ENCODE measurements at places on chromosomes 7 and 10.

DNA sequence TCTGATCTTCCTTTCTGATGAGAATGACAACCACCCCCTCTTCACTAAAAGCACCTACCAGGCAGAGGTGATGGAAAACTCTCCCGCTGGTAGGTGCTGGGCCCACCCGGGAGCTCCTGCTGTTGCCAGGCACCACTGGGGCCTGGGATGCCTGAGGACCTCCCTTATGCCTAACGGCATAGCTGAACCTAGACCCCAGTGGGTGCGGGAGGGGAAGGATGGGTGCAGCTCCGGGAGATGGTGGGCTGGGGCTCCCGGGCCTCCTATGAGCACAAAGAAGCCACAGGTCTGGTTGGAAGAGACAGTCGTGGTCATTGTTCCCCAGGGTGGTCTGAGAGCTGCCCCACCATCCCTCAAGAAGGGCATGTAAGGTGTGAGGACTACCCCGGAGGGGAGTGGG, 15.6 kb upstream of the VSIR start:
- no peak for DNase-seq

- DNase-seq, result no peak
These were observed 675.1 kb upstream of the PCDH15 start for GRCh38 chr10:55476129-55476528.

DNA sequence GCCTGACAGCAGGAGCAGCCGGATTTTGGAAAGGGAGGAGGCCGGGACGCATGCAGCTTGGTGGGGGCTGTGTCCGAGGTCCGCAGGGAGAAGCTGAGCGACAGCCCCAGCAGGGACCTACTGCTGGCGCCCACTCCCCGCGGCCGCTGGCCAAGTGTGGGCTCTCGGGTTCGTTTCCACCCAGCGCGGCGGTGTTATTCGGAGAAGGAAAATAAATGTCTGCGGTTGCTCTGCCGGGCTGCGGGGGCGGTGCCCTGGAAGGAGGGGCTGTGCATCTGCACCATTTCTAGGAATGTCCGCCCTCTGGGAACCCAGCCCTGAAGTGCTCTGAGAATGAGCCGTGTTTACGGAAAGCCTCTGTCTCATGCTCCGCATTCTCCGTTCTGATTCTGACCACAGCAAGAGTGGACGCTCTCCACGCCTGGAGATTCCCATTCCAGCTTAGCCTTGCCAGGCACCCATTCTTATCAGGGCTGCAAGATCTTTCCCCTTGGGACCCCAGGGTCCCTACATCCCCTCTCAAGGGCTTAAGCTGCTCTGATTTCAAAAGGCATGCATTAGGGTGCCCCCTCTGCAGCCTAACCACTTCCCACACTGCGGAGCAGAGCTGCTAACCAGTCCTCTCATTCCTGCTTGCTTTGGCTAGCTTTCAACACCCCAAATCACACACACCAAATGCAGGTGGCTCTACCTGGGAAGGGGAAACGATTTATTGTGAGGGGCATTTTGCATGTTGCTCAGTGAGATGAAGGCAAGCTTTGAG, 256.6 kb upstream of the GLI3 start:
- DNase-seq, result peak; percentile 74

DNA sequence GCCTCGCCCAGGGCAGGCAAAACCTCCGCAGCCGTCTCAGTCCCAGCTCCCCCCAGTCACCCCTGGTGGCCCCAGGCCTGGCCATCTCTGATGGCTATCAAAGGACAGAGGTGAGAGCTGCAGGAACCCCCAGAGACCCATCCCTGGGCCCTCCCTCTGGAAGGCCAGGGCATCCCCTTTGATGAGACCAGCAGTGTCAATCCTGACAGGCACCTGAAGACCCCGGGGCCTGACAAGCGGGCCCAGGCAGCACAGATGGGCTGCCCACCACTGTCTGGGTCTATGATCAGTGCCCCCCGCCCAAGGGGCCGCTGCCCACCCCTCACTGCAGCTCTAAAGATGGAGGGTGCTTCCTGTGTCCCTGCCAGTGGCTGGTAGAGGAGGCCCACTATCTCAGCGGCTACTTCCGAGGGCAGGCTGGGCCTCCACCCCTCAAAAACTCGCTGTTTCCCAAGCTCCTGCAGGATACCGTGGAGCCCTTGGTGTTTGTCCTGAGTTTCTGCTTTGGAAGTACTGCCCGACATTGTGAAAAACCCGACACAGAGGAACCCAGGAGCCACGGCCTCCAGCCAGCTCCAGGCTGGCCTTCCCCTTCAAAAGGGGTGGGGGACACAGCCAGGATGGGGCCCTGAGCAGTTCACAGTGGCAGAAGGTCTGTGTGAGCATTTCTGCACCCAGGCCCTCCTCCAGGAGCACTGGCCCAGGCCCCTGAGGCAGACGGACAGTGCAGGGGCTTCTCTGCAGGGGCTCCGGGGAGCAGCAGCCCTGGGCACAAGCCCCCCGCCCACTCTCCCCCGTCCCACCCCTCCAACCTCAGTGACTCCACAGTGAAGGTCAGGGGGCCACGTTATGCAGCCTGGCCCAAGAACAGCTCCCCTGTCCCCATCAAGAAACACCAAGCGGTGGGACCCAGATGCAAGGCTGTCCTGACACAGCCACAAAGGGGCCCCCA, 99.2 kb downstream of the PDGFA start:
- no peak for DNase-seq

- DNase-seq, result peak; percentile 87
These were observed 11.8 kb downstream of the PODXL start for GRCh38 chr7:131544449-131545301.

GRCh38 chr10:37732685-37733084, 124.7 kb downstream of the ZNF248 start:
- no peak for DNase-seq

- DNase-seq, result no peak
These were observed 45.6 kb downstream of the CHCHD3 start for GRCh38 chr7:133036289-133036688.

Data from lung microvascular endothelial cell (primary cell).